ENCODE measurements at places on chromosomes 2 and 18.

- no peak for DNase-seq
Measured at GRCh38 chr2:84781942-84782716, 98.8 kb downstream of the TRABD2A start.

- peak; percentile 80 for DNase-seq
Measured at GRCh38 chr2:36659872-36660312, 36.6 kb upstream of the VIT start.

- no peak for DNase-seq
Measured at GRCh38 chr2:109364217-109364616, 235.2 kb downstream of the SH3RF3 start.

DNA sequence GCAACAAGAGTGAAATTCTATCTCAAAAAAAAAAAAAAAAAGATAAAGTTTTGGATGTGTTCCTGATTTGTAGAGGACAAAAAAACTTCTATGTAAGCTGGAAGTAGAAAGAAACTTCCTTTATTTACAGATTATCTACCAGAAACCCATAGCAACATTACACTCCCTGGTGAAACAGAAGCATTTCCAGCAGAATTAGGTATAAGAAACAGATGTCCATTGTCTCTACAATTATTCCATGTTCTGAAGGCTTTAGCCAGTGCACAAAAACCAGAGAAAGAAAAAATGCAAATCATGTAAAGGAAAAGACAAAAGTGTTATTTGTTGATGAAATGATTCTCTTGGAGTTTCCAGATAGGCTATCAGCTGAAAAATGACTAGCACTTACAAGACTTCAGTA is 4.9 kb downstream of the TUBB6 start:
- no peak for DNase-seq

GRCh38 chr2:172962824-172963223 is 112.8 kb upstream of the MAP3K20 start:
- peak; percentile 76 for DNase-seq

GRCh38 chr18:22223254-22223964 is 54.0 kb downstream of the GATA6 start:
- DNase-seq, result peak; percentile 64

- no peak for DNase-seq
Measured at GRCh38 chr2:169178364-169178763, 109.0 kb downstream of the DHRS9 start.

- DNase-seq, result no peak
Measured at GRCh38 chr2:48048476-48049171, 142.3 kb upstream of the FBXO11 start.

DNA sequence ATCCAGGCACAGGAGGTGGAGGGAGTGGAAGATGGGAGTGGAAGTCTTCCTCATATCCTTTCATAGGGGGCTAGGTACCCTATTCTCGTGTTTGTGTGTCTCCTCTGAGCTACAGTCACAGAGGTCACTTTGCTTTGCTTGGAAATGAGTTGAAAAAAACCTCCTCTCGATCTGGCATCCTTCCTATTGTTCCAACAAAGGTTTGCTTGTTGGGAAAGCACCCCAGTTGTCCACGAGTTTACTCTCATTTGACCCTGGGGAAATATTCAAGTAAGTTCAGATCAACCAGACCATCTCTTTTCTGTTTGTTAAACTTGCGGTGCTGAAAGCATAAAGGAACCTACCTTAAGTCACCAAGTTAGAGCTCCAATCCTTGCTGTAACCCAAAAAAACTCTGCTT is 59.3 kb downstream of the ARHGEF33 start:
- no peak for DNase-seq

DNA sequence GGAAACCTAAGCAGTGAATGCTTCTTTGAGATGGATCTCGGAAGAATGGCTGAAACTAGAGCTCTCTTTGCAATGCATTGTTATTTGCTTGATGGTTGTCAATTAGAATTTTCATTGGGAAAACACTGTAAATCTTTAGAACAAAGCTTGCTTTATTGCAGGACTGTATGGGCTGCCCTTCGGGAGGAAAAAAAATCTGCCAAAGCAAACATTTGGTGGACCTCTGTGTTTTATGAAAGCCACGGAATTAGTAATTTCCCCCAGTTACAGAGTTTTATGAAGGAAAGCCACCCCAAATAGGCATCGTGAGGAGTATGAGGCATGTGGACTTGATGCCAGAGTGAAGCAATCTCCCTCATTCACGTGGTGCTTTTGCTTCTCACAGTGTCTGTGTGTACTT is 33.5 kb downstream of the RHBDD1 start:
- DNase-seq, result peak; percentile 19

GRCh38 chr2:203688798-203689197 is 17.6 kb upstream of the CD28 start:
- DNase-seq, result peak; percentile 88

GRCh38 chr2:160700021-160700814 is 206.6 kb upstream of the RBMS1 start:
- peak; percentile 80 for DNase-seq

GRCh38 chr2:127321303-127321702 is 27.4 kb upstream of the ERCC3 start:
- peak; percentile 53 for DNase-seq

- no peak for DNase-seq
Measured at GRCh38 chr2:86047575-86048382, 57.9 kb downstream of the POLR1A start.

DNA sequence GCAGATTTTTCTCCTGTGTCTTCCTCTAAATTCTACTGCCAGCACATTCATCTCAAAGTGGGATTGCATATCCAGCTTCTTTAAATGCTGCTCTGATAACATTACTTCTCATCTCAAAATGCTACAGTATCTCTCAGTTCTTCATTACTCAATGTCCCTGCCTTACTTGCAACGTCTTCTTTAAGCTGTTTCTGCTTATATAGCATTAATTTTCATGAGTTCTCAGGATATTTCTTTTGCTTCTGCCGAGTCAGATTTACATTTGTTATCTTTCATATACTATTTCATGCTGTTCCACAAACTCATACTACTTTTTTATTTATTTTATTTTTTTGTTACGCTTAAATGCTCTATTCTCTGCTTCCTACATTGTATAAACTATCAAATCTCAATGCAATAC is 1223.5 kb upstream of the FAM98A start:
- no peak for DNase-seq

GRCh38 chr2:88636026-88636425 is 8.8 kb upstream of the EIF2AK3 start:
- DNase-seq, result no peak

- DNase-seq, result peak; percentile 58
Measured at GRCh38 chr2:220504938-220505503, 877.6 kb downstream of the SLC4A3 start.

GRCh38 chr2:238415036-238415764 is 11.5 kb upstream of the ASB1 start:
- no peak for DNase-seq

DNA sequence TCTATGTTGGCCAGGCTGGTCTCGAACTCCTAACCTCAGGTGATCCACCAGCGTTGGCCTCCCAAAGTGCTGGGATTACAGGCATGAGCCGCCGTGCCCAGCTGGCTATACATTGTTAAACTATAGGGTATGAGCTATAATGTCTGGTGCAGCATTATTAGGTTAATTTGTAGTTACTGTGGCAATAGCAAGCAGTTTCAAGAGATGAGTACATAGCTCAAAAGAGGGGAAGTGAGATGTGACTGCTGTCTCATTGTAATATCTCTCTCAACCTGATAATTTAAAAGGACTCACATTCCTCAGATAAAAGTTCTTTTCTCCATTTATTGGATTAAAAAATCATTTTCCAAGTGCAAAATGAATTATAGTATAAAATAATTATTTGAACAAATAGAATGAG is 116.4 kb downstream of the INO80D start:
- DNase-seq, result no peak

- peak; percentile 27 for DNase-seq
Measured at GRCh38 chr18:23935804-23936203, 78.8 kb upstream of the TTC39C start.

DNA sequence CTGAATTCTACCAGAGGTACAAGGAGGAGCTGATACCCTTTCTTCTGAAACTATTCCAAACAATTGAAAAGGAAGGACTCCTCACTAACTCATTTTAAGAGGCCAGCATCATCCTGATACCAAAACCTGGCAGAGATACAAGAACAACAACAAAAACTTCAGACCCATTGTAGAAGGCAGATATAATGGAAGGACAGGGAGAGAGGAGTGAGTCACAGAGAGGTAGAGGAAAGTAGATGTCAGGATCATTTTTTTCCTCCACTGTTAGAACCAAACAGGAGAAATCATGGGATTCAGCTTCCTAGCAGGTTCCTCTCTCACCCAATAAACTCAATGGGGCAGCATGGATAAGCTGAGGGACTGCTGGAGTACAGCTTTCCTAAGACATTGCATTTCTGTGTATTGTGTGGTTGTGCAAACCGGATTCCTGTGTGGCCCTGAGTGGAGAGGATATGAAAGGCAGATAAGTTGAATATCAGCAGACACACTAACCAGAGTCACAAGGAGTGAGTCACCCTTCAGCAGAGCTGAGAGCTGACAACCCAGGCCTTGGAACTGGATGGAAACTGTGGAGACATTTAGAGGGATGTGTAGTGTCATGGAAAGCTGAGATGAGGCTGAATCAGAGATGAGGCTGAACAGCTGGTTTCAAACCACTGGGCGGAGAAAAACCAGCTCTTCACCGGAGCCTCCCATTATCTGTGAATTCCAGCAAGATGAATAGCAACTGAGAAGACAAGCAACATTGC is 60.9 kb upstream of the MMADHC start:
- DNase-seq, result peak; percentile 100

GRCh38 chr2:167581961-167582574 is 665.3 kb downstream of the STK39 start:
- no peak for DNase-seq

DNA sequence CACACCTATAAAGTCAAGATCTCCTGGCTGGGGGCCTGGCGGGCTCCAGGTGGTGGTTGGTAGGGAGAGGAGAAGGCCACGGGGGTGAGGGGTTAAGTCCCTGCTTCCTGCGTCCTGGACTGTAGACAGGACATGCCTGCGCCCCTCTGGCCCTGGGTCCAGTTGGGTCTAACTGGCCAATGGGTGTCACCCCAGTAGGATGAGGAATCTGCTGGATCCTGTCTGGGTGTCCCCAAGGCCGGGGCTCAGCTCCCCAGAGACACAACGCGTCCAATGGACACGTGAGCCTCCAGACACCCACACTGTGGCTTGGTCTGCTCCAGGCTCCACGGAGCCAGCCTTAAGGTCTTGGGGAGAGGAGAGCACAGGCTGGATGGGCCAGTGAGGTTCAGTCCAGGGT is 19.6 kb downstream of the AQP12A start:
- no peak for DNase-seq

DNA sequence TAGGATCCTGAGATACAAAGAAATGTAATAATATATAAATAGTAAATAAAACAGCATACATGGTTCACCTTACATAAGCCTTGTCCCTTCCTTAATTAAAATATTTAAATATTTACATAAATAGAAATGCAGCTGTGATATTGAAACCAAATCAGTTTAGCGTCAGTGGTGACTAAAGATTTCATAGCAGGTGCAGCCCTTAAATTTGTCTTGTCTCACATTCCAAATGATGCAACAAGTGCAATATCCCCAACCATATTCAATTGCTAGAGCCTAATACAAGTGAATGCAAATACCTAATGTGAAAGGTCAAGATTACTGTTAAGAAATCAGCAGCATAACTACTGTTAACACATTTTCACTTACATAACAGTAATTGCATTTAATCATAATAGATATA is 539.5 kb downstream of the NYAP2 start:
- no peak for DNase-seq

- DNase-seq, result peak; percentile 32
Measured at GRCh38 chr2:125169022-125169763, 1144.1 kb downstream of the CNTNAP5 start.

DNA sequence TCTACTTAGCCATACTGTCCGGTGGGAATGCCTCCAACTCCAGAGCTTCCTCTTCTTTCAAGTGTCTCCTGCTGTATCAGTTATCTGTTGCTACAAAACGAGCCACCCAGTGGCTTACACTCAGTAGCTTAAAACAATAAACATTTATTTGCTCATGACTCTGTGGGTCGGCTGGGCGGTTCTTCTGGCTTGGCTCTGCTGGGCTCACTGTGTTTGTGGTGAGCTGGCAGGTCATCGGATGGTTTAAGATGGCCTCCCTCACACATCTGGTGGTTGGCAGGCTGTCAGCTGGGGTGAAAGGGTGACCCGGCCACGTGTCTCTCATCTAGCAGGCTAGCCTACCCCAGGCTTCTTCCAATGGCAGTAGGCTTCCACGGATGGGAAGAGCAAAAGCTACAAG is 122.4 kb upstream of the SLC1A4 start:
- DNase-seq, result peak; percentile 99

GRCh38 chr2:106885329-106885728 is 638 bp downstream of the ST6GAL2 start:
- DNase-seq, result no peak

GRCh38 chr2:148814860-148815419 is 60.1 kb upstream of the KIF5C start:
- peak; percentile 28 for DNase-seq

- peak; percentile 48 for DNase-seq
Measured at GRCh38 chr2:226638576-226638975, 161.0 kb downstream of the IRS1 start.

DNA sequence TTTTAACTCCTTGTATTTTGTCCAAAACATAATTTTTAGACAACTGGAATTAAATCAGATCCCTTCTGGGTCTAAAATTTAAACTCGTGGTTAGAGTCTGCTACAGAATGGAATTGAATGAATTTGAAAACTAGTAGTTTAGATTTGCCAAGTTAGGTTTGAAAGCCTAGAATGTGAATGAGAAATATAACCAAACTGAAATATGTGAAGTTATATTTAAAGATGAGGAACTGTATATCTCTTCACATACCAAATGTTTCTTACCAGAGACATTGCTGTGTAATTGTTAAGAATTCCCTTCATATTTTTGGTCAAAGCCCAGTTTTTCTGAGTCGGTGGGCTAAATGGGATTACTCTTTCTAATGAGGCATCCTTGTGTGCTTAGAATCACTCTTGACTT is 74.2 kb downstream of the LPIN1 start:
- peak; percentile 36 for DNase-seq

DNA sequence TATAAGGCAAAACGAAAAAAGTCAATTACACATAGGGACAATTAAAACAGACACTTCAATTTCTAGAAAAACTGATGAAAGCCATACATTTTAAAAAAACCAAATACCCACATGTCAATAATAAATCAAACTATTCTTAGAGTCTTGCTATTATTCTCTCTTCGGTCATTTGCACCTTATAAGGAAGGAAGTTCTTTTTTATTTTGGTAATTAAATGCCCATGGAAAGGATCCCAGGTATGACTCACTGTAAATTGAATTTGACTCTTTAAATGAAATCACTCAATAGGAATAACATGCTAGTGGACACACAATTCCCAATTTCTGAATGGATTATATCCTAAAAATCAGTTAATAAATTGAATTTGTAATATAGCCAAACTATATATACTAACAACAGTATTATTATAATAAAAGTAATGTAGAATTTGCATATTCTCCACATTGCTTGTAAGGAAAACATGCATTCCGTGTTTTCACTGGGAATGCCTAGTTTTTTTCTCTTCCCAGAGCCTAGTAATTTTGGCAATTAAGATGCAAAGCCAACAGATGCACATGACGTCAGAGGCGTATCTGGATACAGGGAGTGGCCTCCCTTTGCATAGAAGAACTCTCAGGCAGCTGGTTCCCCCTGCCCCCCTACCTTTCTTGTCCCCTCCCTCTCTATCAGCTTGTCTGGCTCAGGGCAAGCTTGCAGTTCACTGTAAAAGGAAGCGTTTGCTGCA is 153.5 kb upstream of the PGAP1 start:
- peak; percentile 69 for DNase-seq

- DNase-seq, result no peak
Measured at GRCh38 chr2:239895116-239895515, 130.0 kb downstream of the NDUFA10 start.

- DNase-seq, result no peak
Measured at GRCh38 chr2:190592831-190593230, 56.1 kb upstream of the NAB1 start.

- DNase-seq, result no peak
Measured at GRCh38 chr2:94994914-94995552, 30.5 kb upstream of the MAL start.

Measured in EH (cell line).